Gastrocnemius medialis (tissue), 4 donors: ENCODE measurements at places on chromosomes 4 and X. TPM values are rescaled to one million over a fixed set of nuclear protein-coding genes. Genes with fewer than 3 reads are reported as not detected.

DNA sequence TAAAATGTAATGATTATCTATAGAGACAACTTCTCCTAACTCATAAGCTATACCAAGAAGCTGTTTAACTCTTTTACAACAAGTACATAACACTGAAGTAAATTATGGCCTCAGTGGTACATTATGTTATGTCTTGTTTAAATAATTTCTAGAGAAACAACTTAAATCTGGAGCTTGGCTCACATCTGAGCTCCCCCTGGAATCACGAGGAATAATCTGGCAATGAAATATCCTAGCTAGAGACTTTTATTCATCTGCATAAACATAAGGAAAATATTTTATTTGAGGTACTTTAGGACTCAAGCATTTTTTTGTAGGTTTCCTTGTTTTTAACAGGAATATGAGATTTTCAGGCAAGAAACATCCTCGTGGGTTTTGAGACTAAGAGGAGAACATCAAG is 354.7 kb upstream of the SLC7A11 start:
- DNase-seq, result no peak

DNA sequence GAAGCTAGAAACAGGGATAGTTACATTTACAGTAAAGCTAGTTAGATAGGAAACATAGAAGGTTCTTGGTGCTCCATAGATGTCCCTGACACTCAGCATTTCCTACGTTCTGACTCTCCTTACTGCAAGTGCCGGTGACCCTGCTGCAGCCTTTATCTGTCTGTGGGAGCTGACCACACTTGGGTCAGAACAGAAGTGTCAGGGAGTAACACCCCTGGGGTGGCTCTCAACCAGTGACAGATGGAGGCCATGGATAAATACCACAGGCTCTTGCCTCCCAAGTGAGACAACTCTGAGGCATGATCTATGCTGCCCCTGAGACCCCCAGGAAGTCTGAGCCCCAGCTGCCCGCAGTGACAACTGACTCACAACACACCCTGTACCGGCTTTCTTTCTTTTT is 69.8 kb downstream of the ANXA3 start:
- no peak for DNase-seq

DNA sequence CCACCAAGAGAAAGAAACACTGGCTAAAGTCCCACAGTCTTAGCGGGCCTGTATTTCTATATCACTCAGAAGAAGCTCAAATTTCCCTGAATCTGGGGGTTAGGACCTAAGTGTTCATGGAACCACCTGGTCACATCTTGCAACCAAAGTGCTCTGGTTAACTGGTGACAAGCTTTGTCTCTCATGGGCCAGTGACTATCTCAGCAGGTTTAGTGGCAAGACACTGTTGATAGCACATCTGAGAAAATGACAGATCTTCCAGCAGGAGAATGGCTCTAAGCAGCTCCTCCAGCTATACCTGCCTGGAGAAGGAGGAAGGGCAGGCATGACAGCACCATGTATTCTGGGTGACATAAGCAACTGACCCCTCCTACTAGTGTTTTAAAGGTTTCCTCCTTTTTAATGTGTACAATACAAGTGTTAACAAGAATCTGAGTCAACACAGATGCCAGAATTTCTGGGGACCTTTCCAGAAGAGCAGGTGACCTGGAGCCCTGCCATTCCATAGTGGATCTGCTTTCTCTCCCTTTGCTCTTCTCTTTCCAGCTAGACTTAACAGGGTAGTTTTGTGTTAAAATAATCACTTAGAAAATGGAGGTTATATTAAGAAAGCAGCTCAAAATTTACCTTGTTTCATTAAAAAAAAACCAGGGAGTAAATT is 17.3 kb upstream of the QRFPR start:
- no peak for DNase-seq

DNA sequence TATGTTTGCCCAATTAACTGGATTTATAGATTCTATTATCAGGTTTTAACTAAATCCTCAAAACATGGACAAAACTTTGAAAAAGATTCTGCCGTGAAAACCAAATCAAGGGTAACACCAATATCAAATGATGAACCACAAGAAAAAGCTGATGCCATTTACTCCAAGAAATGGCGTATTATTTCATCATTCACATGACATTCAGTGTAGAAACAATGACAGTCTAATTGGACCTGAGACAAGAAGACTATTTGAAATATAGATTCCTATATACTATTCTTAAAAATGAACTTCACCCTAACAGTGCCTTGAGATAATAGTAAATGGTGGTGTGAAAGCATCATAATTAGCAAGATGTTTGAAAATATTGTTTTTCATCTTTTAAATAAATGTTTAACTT is 4.8 kb downstream of the SLC25A31 start:
- DNase-seq, result no peak

GRCh38 chr4:76856243-76857073 is 41.5 kb downstream of the SOWAHB start:
- DNase-seq, result no peak

DNA sequence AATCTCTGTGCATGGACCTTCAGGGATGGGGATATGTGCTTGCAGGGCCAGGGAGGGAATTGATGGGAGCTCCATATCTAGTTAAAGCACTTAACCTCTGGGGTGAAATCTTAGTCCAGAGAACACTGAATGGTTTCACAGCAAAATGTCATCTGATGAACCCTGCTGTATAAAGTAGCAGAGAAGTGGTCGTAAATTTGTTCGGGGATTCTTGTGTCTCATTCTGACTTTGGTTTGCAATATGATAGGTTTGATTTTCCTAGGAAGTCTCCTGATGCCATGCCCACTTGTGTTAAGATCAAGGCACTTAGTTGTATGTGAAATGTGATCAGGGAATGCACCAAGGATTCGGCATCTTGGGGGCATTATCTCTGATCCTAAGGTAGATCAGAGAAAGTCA is 96.9 kb downstream of the NHS start:
- no peak for DNase-seq

- no peak for DNase-seq
These were observed 8.5 kb downstream of the COL25A1 start for GRCh38 chr4:109294006-109294405.

DNA sequence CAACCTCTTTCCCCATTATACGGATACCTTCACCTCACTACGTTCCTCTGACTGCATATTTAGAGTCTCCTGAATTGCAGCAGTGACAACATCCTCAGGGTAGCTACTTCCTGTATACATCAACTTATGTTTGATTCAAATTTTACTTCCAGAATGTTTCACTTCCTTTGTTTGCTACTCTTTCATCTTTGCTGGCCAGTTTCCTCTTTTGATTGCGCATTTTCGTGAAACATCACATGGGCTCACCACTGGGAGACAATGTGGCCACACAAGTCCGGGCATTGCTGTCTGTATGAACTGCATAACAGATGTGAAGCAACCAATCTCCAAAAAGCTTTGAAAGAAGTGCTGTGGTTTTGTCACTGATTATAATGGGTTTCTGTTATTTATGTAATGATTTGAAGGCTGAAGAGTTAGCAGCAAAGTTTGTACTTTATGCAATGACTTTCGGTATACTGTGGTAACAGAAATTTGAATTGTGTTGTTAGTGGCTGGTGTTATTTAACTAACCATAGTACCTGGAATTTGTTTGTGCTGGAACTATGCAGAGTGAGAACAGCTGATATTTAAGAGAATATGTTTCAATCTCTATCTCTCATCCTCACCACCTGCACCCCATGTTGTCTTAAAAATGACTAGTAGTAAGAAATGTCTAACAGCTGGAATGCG is 7.4 kb downstream of the SNCA start:
- DNase-seq, result no peak

DNA sequence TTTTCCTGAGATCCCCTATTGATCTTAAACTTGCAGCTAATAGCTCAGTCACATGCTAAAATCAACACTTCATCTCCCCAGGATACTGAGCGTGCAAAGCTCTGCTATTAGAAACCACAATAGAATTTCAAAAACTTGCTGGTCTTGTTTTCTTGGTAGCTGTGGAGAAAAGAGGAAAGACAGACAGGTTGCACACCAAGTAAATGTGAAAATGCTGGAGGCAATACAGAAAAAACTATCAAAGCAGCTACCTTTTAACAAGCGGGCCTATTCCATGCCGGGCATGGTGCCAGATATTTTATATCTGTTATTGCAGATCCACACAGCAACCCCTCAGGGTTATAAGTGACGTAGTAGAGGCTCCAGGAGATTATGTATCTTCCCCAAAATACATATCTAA is 171.9 kb downstream of the DCTD start:
- DNase-seq, result no peak

DNA sequence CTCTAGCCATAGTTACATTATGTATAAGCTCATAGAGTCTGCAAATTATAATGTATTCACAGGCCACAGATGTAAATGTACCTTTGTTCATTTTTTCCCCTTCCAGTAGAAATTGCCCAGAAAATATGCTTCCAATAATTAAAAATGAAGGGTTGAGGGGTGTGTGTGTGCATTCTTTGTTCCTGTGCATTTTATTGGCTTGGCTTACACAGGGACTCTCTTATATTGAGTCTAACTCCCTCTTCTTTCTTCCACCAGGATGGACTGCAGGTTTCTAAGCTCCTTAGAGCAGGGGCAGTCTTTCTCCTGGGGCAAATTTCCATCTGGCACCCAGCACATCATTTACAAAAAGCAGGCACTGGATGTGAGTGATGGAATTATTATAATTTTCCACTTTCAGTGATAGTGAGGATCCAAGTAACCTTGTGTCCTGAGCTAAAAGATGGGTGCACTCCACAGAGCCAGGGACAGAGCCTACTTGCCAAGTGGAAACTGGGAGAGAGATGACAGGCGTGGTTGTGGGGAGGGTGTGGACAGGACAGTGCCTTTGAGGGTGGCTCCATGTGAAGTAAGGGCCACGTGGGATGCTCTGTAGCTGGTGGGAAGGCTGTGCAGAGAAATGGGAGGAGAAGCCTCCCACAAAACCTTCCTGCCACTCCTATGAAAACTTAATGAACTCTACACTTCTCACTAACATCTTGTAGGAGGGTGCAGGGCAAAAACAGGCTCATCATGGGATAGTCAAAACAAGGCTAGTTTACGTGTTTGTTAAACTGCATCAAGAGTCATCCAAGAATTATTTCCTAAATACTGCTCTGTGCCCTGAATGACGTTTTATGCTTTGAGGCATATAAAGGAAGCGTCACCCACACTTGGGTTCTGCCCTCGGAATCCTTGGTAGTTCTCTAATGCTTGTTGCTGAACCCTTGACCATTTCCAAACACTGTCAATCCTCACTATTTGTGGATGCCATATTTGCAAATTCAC is 16.0 kb downstream of the IGFBP7 start:
- DNase-seq, result peak; percentile 28

- DNase-seq, result no peak
These were observed 460 bp upstream of the GEMIN8 start for GRCh38 chrX:14030174-14030530.

- DNase-seq, result no peak
These were observed 47.0 kb downstream of the FAT1 start for GRCh38 chr4:186676531-186677161.

- DNase-seq, result no peak
These were observed 203.1 kb downstream of the FAT4 start for GRCh38 chr4:125517831-125518230.

DNA sequence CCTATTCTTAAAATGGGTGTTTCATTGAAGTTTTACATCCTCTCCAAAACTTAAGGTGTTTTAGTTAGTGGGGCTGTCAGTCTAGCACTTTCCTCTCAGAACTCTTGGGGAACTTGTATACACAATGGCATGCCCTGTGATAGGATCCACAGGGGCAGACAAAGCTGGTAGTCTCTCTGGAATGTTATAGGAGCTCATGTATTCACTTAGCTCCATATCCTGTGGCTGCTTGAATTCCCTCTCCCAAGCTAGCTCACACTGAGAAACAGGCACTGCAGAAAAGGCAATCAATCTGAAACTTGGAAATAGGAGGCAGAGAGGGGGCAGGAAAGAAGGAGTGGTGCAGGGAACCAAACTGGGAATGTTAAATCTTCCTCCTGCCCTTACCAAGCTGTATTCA is 26.3 kb upstream of the ARMCX2 start:
- DNase-seq, result no peak

- no peak for DNase-seq
These were observed 41.0 kb upstream of the SORBS2 start for GRCh38 chr4:185852961-185853360.

- no peak for DNase-seq
These were observed 4.8 kb upstream of the IGFBP7 start for GRCh38 chr4:57114973-57115372.

DNA sequence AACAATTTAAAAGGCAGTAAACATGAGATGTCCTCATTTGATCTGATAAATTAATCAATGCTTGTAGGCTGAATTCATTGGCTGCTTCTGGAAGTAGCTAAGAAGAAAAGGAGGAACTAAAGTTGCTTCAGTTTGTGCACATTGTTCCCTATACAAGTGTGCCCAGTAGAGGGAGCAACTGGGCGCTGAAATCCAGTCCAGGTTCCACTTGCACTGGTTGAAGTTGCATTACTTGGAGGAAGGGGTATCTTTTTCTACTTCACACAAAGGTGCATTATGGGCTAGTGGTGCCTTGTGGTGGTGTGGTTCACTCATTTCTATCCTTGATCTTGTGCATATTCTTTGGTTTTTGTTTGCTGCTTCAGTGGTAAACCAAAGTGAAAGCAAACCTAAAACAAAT is 67.9 kb upstream of the SOX3 start:
- no peak for DNase-seq

GRCh38 chr4:172073590-172073989 is 260.4 kb downstream of the GALNTL6 start:
- DNase-seq, result no peak

DNA sequence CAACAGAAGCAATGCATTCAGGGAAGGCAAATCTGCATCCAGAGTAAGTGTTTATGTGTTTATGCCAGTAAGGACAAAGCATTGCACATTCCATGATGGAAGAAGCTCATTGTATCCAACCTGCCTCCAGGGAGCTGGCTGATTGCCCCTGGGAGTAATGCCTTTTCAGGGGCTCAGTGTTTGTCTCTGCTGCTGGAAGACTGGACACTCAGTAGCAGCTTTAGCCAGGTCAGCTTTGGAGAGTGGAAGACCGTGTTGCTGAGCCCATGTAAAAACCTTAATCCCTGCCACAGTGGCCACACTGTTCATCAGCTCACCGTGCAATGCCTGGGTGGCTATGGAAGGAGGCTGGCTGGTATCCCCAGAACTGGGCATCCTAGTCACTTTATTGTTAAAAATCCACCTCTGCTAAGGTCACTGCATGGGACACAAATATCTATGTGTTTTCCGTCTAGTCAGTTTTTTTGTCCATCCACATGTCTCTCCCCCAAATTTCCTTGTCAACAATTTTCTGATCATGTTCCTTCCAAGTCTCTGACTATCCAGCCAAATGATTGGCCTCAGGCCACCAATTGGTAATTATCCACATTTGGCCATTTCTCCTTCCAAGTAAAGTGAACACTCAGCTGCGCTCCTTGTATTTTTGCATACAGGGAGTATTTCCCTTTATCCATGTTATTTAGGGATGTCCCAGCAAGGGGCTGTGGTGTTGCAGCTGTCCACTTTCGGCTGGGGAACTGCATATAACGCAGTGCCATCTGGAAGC is 2044.5 kb upstream of the AGA start:
- no peak for DNase-seq

- DNase-seq, result no peak
These were observed 284.9 kb downstream of the PCDH7 start for GRCh38 chr4:31005037-31005436.

- DNase-seq, result no peak
These were observed 55.5 kb downstream of the WFS1 start for GRCh38 chr4:6324999-6325787.

The TRPC3 gene
- total RNA-seq, result not detected

The ODAPH gene
- not detected for total RNA-seq

The GPM6B gene
- total RNA-seq, result 3.6 TPM

The BEX5 gene
- total RNA-seq, result not detected

The ATOH1 gene
- 0.19 TPM for total RNA-seq

The GRPR gene
- not detected for total RNA-seq

The SLC10A4 gene
- total RNA-seq, result not detected

The TCEAL6 gene
- not detected for total RNA-seq
